ENCODE measurements at places on chromosomes 3 and 15.

GRCh38 chr15:39053480-39053879 lies 488.9 kb upstream of the RASGRP1 start:
- DNase-seq = no peak

GRCh38 chr15:60423537-60423936 lies 25.8 kb upstream of the ANXA2 start:
- DNase-seq = no peak

GRCh38 chr3:30625541-30626438 lies 19.4 kb downstream of the TGFBR2 start:
- no peak for DNase-seq

DNA sequence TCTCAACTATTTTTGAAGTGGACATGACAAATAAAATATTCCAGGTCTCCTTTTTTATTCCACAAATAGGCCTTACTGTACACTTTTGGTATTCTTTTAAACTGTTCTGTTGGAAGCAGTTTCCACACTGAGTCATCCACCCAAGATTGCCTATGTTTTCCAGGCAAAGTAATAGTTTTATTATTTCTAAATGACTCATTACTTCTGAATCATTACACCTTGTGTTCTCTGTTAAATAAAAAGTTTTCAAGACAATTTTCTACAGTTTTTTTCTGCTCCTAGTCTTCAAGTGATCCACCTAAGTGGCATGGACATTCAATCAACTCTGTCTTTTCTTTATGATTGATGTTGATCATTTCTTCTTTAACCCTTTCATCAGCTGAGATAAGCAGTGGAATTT lies 26.5 kb downstream of the PPP2R3A start:
- DNase-seq = no peak

DNA sequence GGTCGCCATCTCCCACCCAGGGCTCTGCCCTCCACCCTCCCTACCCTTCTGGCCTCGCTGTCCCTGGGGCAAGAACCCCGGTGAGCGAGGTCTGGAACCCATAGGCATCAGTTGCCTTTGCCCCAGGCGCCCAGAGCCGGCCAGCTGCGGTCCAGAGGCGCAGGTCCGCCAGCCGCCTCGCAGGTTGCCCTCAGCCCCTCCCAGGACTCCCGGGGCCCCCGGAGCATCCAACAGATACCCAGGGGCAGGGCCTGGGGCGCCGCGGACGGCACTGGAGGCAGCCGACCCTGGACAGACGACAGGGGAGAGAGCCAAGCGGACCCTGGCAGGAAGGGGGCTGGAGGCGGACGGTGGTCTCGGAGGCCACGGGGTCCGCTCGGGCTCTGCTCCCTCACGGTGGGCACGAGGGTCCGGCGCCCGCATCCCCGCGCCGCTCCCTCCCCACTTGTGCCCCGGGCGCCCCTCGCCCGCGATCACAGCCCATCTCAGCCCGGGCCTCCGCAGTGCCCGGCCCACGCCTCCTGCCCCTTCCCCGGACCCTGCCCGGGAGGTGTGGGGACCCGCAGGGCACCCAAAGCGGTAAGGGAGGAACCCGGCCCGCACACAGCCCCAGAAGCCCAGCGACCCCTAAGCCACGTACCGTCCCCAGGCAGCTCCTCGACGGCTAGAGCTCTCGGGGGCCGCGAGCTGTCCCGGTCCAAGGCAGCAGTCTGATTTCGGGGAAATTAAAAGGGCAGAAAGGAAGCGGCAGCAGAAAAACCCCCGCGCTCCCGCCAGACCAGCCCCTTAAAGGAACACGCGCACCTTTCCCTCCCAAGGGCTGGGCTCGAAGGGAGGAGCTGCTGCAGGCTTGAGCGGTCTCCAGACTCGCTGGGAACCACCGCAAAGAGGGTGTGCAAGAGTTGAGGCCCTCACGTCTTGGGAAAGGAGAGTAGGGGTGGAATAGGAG lies at the start of gene HAPLN3:
Gene HAPLN3, minus strand, starts transcription at position 726 of the 949 bp plus-strand sequence. CDS start 8,246 bp downstream, outside the sequence.
- DNase-seq = peak; percentile 61

DNA sequence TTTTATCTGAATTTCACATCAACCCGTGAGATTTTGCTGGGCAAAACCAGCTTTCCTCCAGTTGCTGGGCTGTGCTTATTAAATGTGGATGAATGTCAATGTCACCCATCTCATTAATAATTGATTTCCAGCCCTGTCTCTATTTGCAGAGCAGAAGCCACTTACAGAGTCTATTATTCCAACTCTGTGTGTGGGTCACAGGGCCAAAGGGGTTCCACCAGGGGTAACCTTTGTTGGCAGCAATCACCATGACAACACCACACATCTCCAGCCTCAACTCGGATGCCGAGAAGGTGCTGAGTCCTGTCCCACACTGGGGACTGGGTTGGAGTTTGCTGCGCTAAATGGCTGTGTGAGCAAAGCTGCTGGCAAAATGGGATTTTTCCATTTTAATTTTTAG lies 51.1 kb upstream of the WNT5A start:
- DNase-seq = no peak

- DNase-seq = no peak
These were observed 104.4 kb downstream of the DAPK2 start for GRCh38 chr15:63941698-63942465.

DNA sequence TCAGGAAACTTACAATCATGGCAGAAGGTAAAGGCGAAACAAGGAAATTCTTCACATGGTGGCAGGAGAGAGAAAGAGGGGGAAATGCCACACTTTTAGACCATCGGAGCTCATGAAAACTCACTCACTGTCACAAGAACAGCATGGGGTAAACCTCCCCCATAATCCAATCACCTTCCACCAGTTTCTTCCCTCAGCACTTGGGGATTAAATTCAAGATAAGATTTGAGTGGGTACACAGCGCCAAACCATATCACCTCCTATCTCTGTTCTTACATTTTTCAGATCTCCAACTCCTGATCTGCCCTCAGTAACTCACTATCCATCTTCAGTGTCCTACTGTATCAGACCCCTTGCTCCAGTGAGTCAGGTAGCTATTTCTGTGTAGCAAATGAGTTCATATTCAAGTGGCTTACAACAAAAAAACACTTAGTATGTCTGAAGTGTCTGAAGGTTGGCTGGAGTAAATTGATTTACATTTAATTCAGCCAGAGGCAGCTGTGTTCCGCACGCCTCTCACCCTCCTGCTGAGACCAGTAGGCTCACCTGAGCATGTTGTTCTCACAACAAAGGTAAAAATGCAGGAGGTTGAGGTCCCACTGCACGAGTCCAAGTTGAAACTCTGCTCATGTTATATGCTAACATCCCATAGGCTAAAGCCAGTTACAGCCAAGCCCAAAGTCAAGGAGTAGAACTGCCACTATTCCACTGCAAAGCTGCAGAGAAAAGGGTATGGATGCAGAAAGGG lies 180.7 kb upstream of the LMCD1 start:
- no peak for DNase-seq

- DNase-seq = no peak
These were observed 360.0 kb upstream of the PROK2 start for GRCh38 chr3:72144773-72145505.

GRCh38 chr15:74369084-74369745 lies 1.8 kb upstream of the CYP11A1 start:
- DNase-seq = no peak

- DNase-seq = no peak
These were observed 13.5 kb downstream of the SNX33 start for GRCh38 chr15:75661100-75661755.

DNA sequence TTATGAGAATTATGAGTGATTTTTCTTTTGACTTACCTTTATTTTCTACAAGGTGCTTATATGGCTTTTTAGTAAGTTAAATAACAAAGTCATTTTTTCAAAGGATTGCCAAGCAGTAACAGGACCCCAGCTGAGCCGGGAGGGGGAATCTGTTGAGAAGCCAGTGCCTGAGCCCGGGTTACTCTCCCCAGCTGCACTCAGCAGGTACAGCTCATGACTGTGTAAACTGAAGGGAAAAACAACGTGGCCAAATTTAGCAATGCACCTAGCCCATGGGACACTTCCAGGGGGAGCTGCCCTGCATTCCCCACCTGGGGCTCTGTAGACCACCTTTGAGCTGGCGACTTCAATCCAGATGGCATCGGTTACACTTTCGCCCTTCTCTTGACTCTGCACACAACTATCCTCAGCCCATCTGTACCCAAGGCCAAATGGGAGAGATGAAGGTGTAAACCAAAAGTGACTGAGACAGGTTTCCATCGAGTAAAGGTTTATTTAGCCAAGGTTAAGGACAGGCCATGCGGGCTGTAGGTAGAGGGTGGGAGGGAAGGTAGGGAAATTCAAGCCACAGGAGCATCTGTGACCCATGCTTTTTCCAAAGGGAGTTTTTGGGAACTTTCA lies 18.2 kb upstream of the HCN4 start:
- no peak for DNase-seq

DNA sequence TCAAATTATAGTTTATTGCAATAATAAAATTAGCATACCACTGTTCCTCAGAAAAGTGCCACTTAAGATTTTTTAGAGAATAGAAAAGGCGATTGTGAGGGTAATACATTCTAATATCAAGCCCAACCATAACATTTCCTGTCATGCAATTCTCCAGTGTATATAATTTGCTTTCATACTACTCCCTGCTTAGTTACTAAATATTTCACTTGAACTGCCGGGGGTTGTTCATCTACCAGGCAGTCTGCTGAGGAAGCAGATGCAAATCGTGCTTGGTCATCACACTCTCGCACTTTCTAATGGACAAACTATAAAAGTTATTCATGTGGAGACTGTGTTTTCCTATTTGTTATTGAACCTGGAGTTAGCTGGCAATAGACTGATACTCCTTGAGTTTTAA lies 645.6 kb upstream of the CBLB start:
- DNase-seq = no peak

GRCh38 chr3:25088284-25088683 lies 339.8 kb upstream of the RARB start:
- no peak for DNase-seq

- no peak for DNase-seq
These were observed 10.9 kb upstream of the AADACL2 start for GRCh38 chr3:151722856-151723255.

GRCh38 chr3:196689941-196690660 lies 21.9 kb downstream of the CEP19 start:
- DNase-seq = no peak

- no peak for DNase-seq
These were observed 6.2 kb downstream of the MYO1E start for GRCh38 chr15:59366333-59367021.

GRCh38 chr3:106119614-106120082 lies 250.8 kb upstream of the CBLB start:
- no peak for DNase-seq

DNA sequence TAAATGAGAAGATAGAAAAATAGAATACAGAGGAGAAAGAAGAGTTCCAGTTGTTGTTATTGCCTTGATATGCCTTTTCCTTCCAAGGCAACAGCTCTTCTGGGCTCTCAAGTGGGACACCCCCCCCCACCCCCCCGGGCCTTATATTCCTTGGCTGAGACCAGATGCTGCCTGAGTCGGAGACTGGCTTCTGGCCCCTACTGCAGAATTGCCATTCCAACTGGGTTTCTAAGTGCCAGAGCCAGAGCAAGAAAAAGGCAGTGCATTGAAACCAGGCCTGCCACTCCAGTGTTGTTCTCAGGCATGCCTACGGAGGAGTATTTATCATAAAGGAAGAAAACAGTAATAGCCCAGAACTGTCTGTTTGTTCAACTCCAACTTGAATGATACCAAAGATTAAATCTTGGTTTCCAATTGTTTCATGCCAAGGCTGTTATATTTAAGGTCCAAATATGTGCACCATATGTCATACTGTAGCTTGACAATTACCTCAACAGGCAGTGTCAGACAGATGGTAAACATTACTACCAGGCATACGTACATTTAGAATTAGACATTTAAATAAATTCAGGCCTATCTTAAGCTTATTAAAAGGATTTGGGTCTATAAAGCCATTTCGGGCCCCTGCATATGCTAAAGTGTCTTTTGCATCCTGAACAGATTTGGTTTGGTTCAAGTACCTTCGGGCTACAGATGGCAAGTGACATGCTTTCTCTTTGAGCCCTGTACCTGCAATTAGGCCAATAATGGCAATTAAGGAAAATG lies 209.9 kb upstream of the SEMA6D start:
- peak; percentile 60 for DNase-seq

- DNase-seq = no peak
These were observed 11.7 kb downstream of the LRRFIP2 start for GRCh38 chr3:37162501-37163245.

- peak; percentile 69 for DNase-seq
These were observed 680.6 kb downstream of the SQOR start for GRCh38 chr15:46315434-46315833.

- no peak for DNase-seq
These were observed 350.7 kb upstream of the AZI2 start for GRCh38 chr3:28699283-28699682.

All from D341Med (cell line).